ENCODE measurements at places on chromosomes 3 and 15. TPM values are rescaled to one million over a fixed set of nuclear protein-coding genes. Genes with fewer than 3 reads are reported as not detected.

- DNase-seq = no peak
Observed at GRCh38 chr15:38701149-38701548, 136.5 kb upstream of the RASGRP1 start.

ZMYND10 gene
- 0.62 TPM for total RNA-seq

- no peak for DNase-seq
Observed at GRCh38 chr3:12916159-12916558, 74.8 kb upstream of the RPL32 start.

GRCh38 chr15:82183121-82184031 lies 79.2 kb downstream of the EFL1 start:
- DNase-seq = no peak

GRCh38 chr3:154898443-154898842 lies 181.7 kb upstream of the MME start:
- no peak for DNase-seq

- DNase-seq = peak; percentile 63
Observed at GRCh38 chr3:46663591-46664135, 29.8 kb downstream of the ALS2CL start.

NDUFB5 gene
- total RNA-seq = 316 TPM

- no peak for DNase-seq
Observed at GRCh38 chr3:105429034-105429762, 62.5 kb downstream of the ALCAM start.

DNA sequence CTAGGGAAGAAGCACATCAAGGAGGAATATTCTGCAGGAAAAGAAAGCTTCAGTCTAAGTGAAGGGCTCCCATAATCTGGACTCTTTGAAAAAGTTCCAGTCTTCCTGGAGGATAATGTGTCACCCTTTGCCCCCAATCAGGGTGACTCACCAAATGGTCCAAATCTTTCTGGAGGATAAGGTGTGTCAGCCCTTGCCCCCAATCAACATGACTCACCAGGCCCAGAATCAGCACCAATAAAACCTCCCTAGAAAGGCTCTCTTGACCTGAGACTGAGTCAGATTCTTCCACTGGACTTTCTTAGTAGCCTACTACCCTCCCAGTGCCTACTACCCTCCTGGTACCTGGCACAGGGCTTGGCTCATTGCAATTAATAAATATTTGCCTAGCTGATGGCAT lies 9.5 kb upstream of the ARL14 start:
- peak; percentile 93 for DNase-seq

DNA sequence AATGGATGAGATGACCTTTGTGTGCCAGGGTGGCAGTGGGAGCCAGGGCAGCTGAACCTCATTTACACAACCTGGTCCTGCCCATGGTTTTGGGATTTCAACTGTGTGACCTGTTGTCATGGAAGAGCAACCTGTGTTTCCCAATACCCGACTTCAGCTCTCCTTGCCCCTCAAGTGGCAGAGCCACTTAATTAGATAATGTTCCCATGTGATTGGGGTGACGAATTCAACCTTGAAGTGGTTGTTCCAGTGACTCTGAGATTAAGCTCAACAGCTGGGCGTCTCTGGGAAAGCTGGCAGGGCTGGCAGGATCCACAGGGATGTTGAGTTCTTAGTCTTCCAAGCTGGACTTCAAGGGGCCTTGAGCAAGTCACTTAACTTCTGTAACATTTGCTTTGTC lies 71.0 kb downstream of the THSD4 start:
- no peak for DNase-seq

DNA sequence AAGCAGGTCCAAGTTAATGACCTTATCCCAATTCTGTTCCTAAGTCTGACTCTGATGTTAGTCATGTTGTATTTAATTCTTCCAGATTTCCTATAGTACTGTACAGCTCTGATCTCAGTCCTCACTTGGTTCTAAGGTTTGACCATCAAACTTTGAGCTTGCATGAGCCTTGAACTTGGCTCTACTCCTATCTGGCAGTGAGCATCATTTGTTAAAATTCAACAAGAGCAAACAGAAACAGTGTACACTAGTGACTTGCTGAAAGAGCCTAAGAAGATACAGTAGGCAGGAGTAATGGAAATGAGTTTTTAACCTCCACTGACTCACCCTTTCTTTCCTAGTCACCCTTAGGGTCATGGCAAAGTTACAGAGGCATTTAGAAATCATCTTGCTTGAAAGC lies 451.1 kb upstream of the TPRG1 start:
- DNase-seq = no peak

- peak; percentile 76 for DNase-seq
Observed at GRCh38 chr3:142272200-142272891, 47.0 kb upstream of the GK5 start.

DNA sequence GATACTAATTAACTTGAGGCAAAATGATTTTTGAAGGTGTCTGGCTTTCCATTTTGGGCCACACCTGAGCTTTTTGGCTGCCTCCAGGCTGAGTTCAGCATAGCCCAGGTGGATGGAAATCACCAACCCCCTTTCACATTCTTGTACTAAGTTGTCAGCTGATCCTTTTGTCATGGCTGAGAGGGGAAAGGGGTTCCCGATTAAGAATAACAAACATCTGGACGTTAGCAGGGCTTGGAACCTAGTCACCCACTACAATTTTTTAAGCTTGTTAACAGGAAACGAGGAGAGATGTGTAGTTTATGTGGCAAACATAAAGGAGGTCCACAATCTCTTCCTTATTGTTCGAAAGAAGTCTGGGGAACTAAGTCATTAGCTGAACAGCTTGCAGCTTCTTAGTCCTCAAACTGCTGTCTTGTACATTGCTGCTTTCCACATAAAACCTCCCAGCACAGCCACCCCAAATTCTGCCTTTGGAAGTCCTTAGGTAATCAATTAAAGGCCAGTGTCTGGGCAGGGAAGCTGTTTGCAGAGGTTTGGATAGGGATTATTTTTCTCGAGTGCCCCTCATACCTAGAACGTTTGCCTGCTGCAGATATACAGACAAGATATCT lies 5.0 kb downstream of the NR2F2 start:
- DNase-seq = peak; percentile 17

ZPLD1 gene
- total RNA-seq = not detected

THRB gene
- total RNA-seq = not detected

ZNF860 gene
- total RNA-seq = 2.3 TPM

GRCh38 chr3:97360804-97361203 lies 403.8 kb upstream of the ARL6 start:
- no peak for DNase-seq

- no peak for DNase-seq
Observed at GRCh38 chr15:101503296-101503599, 13.7 kb upstream of the PCSK6 start.

- no peak for DNase-seq
Observed at GRCh38 chr3:30017901-30018300, 588.5 kb upstream of the TGFBR2 start.

ALDH1A2 gene
- not detected for total RNA-seq

ST8SIA2 gene
- total RNA-seq = not detected

DNA sequence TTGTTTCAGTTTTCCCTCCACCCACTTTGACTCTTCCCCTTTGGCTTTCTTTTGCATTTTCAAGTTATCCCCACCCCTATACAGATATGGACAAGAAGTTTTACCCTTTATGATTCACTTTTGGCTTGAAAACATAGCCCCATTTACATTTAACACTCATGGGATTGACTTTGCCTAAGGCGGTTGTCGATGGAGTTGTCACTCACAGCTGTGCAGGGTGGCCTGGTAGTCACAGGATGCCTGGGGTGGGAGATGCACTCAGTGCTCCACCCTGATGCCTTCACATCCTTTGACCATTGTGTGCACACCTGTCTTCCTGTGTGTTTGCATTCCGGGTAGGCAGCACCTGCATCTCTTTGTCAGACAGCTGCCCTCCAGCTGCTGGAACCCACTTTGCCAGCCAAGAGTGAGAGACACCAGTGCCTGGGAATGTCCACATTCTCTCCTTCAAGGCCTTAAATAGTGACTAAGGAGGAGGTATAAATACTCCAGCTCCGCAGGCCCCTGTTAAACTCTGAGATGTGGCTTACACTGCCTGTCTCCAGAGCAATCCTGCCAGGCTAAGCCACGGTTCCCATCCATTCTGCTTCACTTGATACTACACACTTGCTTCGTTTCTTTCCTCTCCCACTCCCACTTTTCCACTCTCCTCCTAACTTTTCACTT lies 191.5 kb upstream of the SLC24A5 start:
- DNase-seq = no peak

DNA sequence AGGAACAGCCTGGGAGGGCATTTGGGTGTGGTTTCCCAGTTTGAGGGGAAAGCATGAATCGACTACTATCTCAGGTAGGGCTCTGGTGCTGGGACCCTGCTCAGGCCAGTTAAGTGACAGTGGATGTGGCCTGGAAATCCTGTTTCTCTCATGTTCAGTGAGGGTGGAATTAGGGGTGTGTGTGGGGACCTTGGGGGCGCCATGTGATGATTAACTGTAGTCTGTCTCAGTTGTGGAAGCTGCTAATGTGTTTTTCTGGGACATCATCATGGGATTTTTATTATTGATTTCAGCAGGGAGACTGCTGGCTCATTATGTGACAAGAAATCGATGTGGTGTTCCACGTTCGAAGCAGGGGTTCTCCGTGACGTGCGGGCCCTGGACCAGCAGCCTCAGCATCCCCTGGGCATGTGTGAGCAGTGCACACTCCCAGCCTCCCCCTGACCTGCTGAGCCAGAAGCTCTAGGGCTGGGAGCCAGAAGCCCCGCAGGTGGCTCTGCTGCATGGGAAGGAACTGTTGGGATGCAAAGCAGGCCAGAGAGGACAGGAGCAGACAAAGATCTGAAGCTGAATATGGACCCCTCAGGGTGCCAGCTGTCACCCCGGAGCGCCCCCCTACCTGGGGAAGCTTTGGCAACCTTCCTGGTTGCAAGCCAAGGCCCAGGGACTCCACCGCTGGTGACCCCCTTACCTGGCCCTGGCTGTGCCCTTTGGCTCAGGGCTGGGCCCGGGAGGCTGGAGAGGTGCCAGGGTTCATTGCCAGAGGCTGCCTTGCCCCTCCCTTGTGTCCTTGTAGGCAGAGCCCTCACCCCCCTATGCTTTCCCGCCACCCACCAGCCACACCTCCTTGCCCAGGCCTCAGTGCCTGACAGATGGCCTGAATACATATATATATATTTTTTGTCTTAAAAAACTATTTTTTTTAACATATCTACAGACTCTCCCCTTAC lies 149.8 kb downstream of the APBA2 start:
- DNase-seq = no peak

DNA sequence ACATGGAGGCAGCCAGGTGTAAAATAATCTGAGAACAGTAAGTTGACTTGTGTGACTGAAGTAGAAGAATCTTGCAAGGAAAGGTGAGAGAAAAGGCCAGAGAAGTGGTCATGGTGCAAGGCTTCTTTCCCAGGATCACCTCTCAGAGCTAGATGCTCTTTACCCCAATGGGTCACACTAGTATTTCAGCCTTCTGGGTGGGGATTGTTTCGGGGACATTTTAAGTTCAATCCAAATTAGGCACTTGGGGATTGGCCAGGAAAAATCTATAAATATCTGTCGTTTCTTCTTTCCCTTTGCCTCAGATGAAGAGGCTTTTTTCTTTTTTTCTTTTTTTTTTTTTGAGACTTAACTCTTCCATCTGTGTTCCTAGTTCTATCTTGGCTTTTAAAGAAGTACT lies 188.0 kb downstream of the KLHL25 start:
- no peak for DNase-seq

GRCh38 chr3:10810376-10810775 lies 5.7 kb upstream of the SLC6A11 start:
- no peak for DNase-seq

LMAN1L gene
- total RNA-seq = not detected

DNA sequence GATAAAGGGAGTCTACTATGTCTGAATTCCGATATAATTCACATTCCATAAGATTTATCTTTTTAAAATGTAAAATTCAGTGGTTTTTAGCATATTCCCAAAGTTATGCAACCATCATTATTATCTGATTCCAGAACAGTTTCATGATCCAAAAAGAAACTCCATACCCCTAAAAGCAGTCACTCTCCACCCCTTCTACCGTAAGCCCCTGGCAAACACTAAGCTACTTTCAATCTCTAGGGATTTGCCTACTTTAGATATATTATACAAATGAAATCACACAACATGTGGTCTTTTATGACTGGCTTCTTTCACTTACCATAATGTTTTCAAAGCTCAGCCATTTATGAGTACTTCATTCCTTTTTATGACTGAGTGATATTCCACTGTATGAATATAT lies 65.6 kb downstream of the TMEM212 start:
- DNase-seq = no peak

GRCh38 chr15:34729056-34729455 lies 25.7 kb downstream of the GJD2 start:
- no peak for DNase-seq

MGLL gene
- total RNA-seq = 31.2 TPM

DHFR2 gene
- total RNA-seq = 4.0 TPM

DNA sequence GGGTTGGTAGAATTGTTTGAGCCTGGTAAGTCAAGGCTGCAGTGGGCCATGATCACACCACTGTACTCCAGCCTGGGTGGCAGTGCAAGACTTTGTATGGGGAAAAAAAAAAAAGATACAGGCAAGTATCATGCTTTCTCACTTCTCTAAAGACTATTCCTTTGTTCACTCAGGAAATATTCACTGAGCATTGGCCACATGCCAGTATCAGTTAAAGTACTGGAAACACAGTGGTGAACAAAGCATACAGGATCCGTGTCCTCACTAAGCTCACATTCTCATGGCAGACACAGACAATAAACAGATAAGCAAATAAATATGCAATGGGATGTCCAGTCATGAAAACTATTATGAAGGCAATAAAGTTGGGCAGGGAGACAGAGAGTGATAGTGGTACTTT lies 5.1 kb upstream of the MTHFS start:
- DNase-seq = no peak

- no peak for DNase-seq
Observed at GRCh38 chr3:149009732-149010131, 18.4 kb downstream of the GYG1 start.

DNA sequence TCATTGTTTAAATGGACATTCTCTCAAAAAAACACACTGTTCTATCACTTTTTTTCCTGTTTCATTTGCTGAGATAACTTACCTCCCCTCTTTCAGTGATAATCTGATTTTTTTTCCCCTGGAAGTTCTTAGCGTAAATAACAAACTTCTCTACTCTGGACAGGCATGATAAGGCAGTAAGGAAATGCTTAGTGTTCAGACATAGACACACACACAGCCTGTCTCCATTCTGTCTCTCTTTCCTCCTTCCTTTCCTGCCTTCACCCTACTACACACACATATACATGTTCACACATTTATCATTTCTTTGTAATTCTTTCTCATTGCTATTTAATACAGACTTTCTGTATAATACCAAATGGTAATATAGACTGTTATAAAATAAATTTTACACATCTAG lies 470.8 kb upstream of the ROBO1 start:
- no peak for DNase-seq

DNA sequence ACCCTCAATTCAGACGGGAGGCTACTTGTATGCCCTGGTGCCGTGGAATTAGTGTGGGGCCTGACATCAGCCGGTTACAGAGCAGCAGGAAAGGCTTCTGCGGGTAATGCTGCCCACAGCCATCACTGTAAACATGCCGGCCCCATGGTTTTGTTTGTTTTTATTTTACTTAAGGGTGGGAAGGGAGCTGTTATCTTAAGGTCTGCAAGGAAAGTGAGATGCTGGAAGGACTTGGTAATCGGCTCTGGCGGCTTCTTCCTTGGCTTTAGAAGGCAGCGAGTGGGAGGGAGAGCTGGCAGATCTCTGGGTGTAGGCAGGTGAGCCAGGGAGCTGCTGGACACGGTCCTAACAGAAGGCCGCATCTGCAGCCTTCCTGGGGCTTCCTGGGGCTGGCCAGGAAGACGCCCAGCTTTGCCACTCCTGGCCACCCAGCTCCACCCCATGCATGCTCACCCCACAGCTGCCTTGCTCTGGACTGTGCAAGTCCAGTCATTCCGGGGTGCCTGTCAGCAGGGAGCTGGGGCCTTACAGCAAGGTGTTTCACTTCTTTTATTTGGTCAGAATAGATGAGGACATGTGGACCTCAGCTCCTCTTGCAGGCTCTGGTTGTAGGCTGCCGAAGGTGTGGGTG lies 54.1 kb upstream of the FURIN start:
- no peak for DNase-seq

SNTN gene
- not detected for total RNA-seq
